Activated CD4-positive, alpha-beta T cell treated with anti-CD3 and anti-CD28 coated beads, Interleukin-2, amount 50 U/mL, for 16 hours (primary cell): ENCODE measurements at places on chromosomes 2 and 18.

GRCh38 chr2:73233154-73233931 lies at the start of gene PRADC1:
TSS of gene PRADC1 (minus strand) at chr2:73233239. CDS start at chr2:73233160, 79 bp downstream.
- DNase-seq: peak; percentile 98

DNA sequence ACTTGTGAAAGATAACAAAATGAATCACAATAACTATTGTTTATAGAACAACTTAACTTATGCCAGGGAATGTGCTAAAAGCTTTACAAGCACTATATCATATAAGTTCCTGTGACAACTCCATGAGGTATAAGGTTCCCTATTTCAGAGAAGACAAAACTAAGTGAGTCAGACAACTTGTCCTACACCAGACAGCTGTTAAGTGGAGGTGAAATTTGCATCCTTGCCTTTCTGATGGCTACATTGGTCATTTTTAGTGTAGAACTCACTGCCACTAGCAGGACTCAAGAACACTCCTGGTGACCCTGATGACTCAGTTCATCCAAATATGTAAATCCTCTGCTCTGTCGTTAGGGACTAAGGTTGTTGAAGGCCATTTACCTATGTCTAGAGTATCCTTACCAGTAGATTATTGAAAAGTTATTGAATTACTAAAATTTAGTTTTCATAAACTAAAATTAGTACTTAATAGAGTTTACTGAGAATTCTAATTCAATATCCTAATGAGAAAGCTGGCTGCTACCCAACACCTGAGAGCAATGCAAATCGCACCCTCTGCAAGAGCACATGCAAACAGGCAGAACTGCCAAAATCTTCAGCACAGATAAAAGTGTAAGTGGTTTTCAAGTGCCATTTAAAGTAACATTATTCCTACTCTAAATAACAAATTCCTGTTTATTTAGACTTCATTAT lies 636.2 kb downstream of the NRXN1 start:
- DNase-seq: no peak

- no peak for DNase-seq
Observed at GRCh38 chr18:50694147-50694546, 125.7 kb downstream of the MRO start.

GRCh38 chr2:43058726-43059110 lies 167.7 kb downstream of the ZFP36L2 start:
- no peak for DNase-seq

GRCh38 chr18:49018554-49019445 lies 68.0 kb upstream of the SMAD7 start:
- no peak for DNase-seq

DNA sequence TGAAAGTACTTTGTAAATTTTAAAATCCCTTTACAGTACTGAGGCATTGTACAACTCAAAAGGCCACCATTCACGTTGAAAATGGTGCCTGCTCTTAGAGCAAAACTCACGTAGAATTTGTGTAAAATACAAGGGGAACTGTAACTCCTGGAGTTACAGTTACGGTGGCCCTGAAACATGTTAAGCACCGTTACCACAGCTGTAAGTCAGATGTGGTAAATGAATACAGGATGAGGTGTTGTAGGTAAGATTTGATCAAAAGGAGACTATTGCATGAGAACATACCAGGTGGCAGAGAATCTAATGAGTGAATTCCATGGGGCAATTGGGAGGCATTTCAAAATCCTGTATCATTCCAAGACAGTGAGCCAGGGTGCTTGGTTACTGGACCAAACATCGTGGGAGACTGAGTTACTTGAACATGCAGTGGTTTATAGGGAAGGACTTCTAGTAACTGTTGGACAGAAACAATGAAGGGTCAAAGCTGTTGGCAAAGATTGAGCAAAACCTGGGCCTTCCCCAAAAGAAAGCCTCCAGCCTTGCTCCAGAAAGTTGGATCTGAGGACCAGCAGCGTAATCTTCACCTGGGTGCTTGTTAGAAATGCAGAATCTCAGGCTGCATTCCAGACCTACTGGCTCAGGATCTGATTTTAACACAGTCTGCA lies 535.8 kb upstream of the POU3F3 start:
- DNase-seq: no peak

DNA sequence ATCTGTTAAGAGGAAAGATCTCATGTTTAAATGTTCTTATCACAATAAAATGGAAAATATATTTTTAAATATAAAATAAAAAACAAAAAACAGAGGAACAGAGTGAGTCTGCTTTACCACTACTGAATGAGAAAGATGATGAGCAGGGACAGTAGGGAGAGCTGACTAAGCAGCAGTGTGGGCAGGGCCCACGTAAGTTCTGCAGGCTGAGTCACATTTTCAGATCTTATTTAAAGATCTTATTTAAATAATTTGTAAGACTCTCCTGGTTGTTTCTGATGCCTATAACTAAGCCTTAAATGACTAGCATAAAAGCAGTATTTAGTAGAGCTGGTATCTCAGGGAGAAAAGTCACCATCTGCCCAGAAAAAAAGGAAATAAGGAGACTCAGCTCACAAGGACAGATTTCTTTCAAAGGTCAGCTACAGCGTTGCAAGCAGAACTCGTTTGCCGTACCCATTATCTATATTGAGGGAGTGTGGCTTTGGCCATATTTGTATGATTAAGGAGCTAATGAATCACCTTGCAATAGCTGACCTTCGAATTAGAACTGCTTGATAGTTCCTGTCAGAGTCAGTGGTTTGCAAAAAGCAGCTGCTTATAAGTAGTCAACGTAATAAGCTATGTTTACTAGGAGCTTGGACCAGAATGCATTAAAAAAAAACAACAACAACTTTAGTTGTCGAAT lies 322.1 kb upstream of the CHAC2 start:
- peak; percentile 18 for DNase-seq
